Vagina (tissue), 2 donors: ENCODE measurements at places on chromosomes 11 and 22.

DNA sequence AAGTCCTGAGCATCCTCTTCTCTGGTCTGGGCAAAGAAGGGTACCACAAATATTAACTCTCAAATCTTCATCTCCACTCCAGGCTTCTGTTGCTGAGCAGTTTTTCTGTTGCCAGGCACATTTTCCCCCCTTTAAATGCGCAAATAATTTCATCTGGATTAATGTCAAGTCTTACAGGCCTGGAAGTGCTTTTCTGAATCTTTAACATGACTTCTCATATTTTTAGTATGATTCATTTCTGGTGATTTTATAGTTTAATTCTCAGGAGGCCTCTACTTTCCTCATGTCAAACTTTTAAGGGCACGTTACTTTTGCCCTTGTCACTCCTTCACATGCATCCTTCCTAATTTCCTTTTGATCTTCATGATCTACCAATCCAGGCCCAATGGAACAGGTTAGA, 510.2 kb downstream of the METTL15 start:
- DNase-seq, result no peak

- no peak for DNase-seq
These were observed 568 bp upstream of the BIK start for GRCh38 chr22:43109921-43110443.

DNA sequence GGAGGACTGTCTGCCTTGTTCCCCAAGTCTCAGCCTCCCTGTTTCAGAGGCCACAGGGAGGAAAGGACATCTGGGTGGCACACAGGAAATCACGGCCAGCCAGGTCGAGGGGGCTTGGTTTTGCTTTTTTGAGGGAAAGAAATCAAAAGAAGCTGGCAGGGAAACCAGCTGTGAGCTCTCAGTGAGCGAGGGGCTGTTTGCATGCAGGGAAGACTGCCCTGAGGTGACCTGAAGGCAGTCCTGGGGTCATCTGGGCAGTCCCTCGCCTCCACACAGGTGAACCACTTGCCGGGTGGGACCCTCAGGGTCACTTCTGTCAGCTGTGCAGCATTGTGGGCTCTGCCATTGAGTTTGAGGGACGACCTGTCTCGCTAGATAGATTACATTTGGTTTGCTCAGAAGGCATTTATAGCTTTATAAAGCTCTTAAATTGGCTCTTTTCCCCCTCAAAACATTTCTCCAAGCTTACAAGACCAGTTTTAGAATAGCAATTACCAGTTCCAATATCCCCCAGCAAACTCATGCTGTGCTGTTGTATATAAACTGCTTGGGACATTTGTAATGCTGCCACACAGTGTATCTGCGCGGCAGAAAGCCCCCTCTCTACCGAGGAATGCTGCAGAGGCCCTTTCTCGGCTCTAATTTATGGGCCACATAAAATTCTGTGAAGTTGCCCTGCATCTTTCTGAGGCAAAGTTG, 28.3 kb downstream of the PKNOX2 start:
- DNase-seq, result no peak

- peak; percentile 83 for DNase-seq
These were observed 48.1 kb upstream of the TOP3B start for GRCh38 chr22:22030493-22031182.

- DNase-seq, result no peak
These were observed 291.5 kb upstream of the CCDC179 start for GRCh38 chr11:23151819-23152218.

DNA sequence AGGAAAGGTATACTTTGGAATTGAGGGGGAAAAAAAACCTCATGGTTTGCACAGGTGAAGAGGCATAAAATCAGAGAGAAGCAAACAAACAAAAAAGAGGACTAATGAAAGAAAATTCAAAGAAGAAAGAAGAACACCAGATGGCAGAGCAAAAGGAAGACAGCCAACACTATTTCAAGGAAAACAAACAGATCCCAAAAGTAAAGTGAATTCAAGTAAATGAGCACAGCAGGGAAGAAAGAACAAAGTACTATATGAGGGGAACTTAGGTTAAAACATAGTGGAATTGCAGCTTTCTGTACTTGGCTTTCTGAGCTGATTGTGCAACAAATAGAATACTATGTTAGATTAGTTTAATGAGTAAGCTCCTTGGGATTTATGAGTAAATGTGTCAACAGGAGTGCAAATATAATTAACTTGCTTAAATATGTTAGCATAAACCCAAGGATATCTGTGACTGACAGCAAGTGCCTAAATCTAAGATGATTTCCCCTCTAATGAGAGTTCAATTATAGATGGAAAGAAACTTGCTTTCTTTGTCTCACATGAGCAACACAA, 404.6 kb upstream of the CNTN5 start:
- no peak for DNase-seq

DNA sequence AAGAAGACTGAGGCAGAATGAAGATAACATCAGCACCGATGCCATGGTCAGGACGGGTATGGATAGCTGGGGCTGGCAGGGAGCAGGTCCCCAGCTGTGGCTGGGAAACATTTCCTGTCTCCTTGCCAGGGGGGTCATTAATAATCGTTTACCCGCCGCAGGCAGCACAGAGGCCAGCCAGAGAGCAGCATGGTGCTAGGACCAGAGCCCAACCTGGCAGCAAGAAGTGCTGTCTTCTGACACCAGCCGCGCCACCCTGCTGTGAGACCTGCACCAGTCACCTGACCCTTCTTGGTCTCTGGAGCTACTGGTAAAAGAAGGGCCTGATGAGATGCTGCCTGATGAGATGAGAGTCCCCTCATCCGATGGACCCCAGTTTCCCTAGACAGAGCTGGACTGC, 36.3 kb downstream of the PDE2A start:
- no peak for DNase-seq
